ENCODE measurements at places on chromosomes 11 and 22.

- DNase-seq, result no peak
These were observed 102.6 kb downstream of the SNX19 start for GRCh38 chr11:130813638-130814037.

- DNase-seq, result no peak
These were observed 48.4 kb upstream of the RAB1B start for GRCh38 chr11:66219846-66220565.

GRCh38 chr11:89529626-89530380 is 38.6 kb upstream of the NOX4 start:
- no peak for DNase-seq

GRCh38 chr11:76667856-76668255 is 2.7 kb downstream of the LRRC32 start:
- no peak for DNase-seq

GRCh38 chr11:3095712-3096361 is 38.6 kb upstream of the CARS1 start:
- no peak for DNase-seq

- no peak for DNase-seq
These were observed 77.0 kb downstream of the ME3 start for GRCh38 chr11:86595451-86595850.

- no peak for DNase-seq
These were observed 7.4 kb downstream of the EHD1 start for GRCh38 chr11:64870893-64871466.

DNA sequence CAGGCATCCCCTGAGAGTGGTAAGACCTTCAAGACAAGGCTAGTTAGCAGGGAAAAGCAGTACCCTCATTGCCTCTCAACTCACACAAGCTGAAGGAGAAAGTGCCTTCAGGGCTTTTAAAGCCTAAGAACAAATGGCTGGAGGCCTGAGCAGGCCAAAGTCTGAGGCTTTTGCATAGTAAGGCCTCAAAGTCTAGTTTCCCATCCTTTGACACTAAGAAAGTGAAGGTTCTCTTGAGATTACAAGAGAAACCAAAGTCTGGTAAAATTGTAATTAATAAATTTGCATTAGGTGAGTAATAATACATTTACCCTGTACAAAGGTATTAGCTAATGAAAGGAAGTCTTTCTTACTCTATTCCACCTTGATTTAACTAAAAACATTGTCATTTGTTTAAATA is 47.0 kb upstream of the CCDC89 start:
- no peak for DNase-seq

GRCh38 chr11:103872748-103873147 is 163.7 kb upstream of the DDI1 start:
- DNase-seq, result no peak

DNA sequence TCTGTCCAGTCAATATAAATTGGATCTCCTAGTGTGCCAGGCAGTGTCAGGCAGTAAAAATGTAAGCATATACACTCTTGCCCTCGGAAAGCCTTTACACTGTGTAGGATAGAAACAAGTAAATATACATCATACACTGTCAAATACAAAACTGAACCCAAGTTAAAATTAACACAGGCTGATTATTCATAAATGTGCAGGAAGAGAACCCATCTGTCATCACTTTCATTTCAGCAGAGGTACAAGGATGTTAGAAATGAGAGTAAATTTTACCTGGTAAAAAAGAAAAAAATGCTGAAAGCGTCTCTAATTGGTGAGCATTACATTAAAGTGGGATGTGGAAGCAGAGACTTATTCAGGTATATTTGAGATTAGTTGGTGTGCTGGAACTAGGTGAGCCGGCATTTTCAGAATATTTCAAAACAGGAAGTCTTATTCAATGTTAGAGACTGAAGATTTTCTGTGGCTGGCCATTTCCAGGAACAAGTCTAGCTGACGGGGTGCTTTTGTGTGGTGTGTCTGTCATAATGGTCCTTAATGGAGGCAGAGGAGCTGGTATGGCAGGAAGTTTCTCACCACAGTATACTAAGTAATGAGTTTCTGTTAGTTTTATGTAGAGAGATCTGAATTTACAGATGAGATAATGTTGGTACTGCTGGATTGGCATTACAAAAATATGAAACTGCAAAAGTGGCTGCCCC is 192.6 kb downstream of the CASP12 start:
- peak; percentile 49 for DNase-seq

DNA sequence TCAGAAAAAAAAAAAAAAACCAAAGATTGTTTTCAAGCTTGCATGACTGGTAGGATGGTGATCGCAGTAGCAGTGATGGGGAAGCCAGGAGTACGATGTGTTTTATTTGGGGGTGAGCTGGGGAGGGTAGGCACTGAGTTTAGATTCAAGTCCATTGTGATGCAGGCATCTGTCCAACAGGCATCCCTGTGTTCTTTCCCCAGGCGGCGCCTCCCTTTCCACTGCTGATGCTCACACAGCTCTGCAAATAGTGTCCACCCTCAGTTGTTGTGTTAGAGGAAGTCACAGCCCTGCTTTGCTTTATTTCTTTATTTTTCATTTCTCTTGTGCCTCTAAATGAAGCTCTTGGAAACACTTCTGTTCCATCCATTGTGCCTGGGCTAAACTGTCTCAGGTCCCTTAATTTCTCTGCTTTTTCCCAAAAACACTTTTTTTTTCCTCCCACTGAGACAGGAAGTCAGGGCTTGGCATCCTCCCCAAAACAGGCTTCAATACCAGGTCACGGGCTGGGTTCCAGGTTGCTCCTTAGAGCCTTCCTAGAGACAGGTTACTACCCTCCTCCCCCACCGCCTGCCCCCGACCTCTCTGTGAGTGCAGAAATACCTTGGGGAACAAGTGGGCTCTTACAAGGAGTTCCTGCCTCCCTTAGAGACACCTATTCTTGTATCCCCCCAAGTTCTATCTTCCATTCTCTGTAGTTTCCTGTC is 38.6 kb upstream of the HSPA8 start:
- no peak for DNase-seq

- no peak for DNase-seq
These were observed 112.1 kb downstream of the RPL27A start for GRCh38 chr11:8794677-8795103.

GRCh38 chr11:35974882-35975589 is 31.2 kb downstream of the LDLRAD3 start:
- DNase-seq, result no peak

- no peak for DNase-seq
These were observed 60.1 kb downstream of the SCN3B start for GRCh38 chr11:123594188-123594901.

- no peak for DNase-seq
These were observed 108.2 kb upstream of the CD44 start for GRCh38 chr11:35030716-35031213.

GRCh38 chr11:93727985-93728791 is 13.1 kb downstream of the TAF1D start:
- no peak for DNase-seq

DNA sequence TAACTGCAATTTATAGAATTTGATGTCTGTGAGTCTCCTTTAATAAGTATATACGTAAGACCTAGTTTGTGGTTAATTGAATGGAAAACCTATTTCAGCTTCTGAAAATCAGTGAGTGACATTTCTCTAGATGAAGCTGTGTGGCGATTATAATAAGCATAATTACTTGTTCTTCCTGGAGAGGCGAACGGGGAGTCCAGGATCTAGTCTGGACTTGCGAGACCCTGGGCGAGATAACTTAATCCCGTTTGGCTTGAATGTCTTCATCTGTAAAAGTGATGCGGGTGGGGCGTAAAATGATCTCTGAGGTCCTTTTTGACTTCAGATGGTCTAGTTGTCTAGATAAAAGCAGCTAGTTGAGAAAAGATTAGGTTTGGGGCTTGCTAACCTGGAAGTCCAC is 1.1 kb downstream of the PRRG4 start:
- no peak for DNase-seq

- DNase-seq, result no peak
These were observed 4.3 kb downstream of the ATL3 start for GRCh38 chr11:63666874-63667273.

DNA sequence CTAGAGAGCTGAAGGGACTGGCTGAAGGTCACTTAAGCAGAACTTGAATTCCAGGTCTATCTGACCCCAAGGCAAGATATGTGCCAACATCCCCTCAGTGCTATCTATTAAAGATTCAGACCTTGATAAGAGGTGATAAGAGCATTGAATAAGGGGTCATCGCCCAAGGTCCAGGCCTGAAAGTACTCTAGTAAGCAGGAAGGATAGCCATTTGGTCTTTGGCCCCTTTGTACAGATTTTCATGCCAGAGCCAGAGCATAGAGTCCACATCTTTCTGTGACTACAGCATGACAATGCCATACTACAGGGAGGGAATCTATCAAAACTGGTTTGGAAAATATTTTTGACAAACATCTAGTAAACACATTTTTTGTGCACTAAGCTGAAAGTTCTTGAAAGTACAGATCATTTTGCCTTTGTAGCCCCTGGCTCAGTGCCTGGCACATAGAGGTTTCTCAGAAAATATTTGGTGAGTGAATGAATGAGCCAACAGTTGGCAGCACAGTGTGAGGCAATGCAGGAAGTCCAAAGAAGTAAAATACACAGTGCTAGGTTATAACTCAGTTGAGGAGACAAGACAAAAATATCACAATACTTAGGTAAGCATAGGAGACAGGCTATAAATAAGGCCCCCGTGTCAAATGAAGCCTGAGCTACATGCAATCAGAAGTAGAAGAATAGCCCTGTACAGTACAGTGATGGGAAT is 15.1 kb upstream of the RRAS2 start:
- no peak for DNase-seq

GRCh38 chr22:20550851-20551744 is 43.7 kb downstream of the MED15 start:
- DNase-seq, result peak; percentile 20

- DNase-seq, result peak; percentile 49
These were observed at the start of gene DGAT2 for GRCh38 chr11:75768112-75768908. Gene DGAT2 (plus strand): TSS chr11:75768778. CDS start chr11:75768992, 214 bp downstream.

GRCh38 chr11:118281284-118281683 is 17.2 kb upstream of the MPZL2 start:
- no peak for DNase-seq

GRCh38 chr11:34408580-34409172 is 30.1 kb upstream of the CAT start:
- no peak for DNase-seq

GRCh38 chr11:29364006-29364405 is 652.8 kb downstream of the KCNA4 start:
- DNase-seq, result no peak

DNA sequence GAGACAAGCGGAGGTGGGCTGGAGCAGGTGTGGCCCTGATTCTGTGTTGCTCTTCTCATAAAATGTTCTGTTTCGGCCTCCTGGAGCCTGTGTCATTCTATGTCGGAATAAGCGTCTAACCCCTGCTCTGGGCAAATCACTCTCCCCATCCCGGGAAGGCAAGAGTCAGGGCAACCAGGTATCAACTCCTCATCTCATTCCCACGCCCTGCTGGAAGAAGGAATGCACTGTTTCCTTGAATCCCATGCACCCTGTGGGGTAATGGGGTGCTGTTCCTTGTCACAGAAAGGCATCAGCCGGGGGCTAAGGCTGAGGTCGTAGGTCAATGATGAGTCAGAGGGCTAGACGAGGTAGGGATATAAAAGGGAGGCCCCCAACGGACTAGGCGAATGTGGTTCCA is 2.6 kb downstream of the FAM180B start:
- DNase-seq, result no peak

DNA sequence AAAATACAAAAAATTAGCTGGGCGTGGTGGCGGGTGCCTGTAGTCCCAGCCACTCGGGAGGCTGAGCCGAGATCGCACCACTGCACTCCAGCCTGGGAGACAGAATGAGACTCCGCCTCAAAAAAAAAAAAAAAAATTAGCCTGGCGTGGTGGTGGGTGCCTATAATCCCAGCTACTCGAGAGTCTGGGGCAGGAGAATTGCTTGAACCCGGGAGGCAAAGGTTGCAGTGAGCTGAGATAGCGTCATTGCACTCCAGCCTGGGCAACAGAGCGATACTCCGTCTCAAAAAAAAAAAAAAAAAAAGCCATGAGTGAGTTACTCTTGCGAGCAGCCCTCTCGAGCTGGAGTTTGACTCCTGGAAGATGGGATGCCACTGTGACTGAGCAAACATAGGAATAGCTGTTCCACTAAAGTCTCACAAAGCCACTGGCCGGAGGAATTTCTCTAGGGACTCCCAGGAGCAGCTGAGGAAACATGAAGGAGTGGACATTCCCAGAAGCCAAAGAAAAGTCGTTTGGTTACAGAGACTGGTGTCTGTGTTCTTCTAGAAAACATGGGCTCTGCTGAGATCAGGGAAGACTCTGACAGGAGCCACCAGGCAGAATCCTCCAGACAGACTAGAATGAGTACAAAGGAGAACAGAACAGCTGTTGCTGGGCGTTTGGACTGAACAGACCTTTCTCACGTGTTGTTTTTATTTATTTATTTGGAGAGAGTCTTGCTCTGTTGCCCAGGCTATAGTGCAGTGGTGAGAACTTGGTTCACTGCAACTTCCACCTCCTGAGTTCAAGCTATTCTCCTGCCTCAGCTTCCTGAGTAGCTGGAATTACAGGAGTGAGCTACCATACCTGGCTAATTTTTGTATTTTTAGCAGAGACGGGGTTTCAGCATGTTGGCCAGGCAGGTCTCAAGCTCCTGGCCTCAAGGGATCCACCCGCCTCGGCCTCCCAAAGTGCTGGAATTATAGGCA is 32.4 kb upstream of the MYH9 start:
- DNase-seq, result no peak

GRCh38 chr11:92886243-92886905 is 83.1 kb upstream of the MTNR1B start:
- DNase-seq, result no peak

DNA sequence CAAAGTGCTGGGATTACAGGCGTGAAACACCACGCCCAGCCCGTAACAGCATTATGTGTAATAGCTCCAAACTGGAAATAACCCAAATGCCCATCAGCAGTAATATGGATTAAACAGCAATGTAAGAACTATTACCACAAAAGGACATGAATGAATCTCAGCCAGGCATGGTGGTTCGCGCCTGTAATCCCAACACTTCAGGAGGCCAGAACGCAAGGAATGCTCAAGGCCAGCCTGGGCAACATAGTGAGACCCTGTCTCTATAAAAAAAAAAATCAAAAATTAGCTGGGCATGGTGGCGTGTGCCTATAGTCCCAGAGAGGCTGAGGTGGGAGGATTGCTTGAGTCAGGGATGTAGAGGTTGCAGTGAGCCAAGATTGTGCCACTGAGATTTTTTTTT is 3.1 kb upstream of the DPF2 start:
- no peak for DNase-seq

GRCh38 chr11:66744485-66745355 is 15.7 kb upstream of the SPTBN2 start:
- peak; percentile 86 for DNase-seq

DNA sequence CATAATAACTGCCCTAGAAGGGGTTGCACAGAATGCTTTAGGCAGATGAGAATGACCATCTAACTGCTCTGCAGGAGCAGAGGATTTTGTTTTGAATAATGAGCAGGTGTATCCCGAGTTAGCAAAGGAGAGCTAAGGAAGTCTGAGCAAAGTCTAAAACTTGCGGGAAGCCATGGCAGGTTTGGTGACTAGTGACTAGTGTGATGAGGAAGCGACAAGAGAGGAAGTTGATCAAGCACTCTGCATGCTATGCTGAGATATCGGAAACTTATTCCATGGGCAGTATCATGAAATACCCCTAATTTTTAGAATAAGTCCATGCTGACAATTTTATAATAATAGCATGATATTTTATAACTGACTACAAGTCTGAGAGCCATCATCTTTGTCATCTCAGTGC is 12.9 kb downstream of the OLFML1 start:
- DNase-seq, result no peak
